ENCODE measurements at places on chromosomes 1 and 21. TPM values are rescaled to one million over a fixed set of nuclear protein-coding genes. Genes with fewer than 3 reads are reported as not detected.

GRCh38 chr1:57210881-57211280 lies 213.0 kb downstream of the DAB1 start:
- no peaks in the 10 kb centered on the region for H3K27me3 ChIP-seq
- DNase-seq, result no peak
- no peak overlapping the region for H3K4me3 ChIP-seq
- H3K36me3 ChIP-seq, result no peaks in the 10 kb centered on the region
- H3K27ac ChIP-seq, result no peak overlapping the region

- H3K27me3 ChIP-seq, result no peaks in the 10 kb centered on the region
- H3K4me3 ChIP-seq, result no peak overlapping the region
Measured at GRCh38 chr1:238581332-238581731, 690.6 kb upstream of the ZP4 start.

GRCh38 chr1:240712014-240712731 lies 100.2 kb upstream of the GREM2 start:
- DNase-seq, result no peak
- H3K27ac ChIP-seq, result no peak overlapping the region
- H3K36me3 ChIP-seq, result no peaks in the 10 kb centered on the region
- H3K4me1 ChIP-seq, result no peaks in the 10 kb centered on the region

Gene BNIPL
- total RNA-seq, result 8.6 TPM

Gene HCRTR1
- 0.14 TPM for total RNA-seq

Gene DYRK3
- 12.3 TPM for total RNA-seq
